ENCODE measurements at places on chromosomes 16 and 17.
A peak's percentile ranks its signal among the peaks of the same experiment; 100 is the strongest.

DNA sequence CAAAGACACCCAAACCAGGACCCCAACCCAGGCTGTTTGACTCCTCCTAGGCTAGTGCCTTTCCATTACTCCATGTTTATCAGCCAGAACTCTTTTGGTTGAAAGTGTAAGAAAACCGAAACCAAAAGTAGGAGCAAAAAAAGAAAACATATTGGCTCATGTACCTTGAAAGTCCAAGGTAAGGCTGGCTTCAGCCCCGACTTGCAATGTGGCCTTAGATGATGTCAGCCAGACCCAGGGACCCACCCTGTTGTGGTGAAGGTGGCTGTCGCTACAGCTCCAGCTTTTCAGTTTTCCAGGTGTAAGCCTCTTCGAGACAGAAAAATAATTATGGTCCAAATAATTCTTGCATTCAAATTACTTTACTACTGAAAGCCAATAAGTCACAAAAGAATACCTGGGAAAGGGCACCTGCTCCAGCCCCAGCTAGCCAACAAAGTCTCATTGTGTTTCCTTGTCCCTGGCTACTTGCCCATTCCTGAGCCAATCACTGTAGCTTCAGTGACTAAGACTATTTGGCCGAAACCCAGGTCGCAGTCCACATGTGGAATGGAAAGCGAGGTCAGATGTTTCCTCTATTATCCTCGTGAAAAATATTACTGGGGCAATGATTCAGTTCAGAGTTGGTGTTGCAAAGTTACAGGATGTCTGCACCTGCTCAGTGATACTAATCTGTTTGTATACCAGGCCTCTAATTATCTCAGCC, 20.7 kb downstream of the DNAH9 start:
- no peak for DNase-seq

DNA sequence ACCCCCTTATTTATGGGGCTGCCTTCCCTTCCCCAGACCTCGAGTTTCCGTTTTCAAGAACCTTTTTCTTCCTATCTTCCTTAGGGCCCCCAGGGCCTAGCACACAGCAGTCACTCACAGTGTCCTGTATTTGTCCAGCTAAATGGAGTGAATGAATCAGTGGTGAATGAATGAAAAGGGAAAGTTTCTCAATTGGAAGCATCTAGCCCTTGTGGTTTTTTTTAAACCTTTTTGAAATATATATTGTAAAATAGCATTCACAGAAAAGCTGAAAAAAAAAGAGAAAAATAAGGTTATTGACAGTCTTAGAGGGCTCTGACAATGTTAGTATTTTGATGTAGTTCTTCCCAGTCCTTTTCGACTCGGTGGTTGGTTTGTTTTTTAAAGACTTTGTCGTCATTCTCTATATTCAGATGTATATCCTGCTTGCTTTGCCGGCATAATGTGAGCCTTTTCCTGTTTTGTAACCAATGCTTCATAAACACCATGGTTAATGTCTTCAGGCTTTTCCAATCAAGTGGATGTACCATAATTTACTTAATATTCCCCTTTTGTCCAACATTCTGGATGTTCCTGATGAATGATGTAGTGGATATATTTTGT, 45.3 kb downstream of the RAI1 start:
- DNase-seq, result no peak

DNA sequence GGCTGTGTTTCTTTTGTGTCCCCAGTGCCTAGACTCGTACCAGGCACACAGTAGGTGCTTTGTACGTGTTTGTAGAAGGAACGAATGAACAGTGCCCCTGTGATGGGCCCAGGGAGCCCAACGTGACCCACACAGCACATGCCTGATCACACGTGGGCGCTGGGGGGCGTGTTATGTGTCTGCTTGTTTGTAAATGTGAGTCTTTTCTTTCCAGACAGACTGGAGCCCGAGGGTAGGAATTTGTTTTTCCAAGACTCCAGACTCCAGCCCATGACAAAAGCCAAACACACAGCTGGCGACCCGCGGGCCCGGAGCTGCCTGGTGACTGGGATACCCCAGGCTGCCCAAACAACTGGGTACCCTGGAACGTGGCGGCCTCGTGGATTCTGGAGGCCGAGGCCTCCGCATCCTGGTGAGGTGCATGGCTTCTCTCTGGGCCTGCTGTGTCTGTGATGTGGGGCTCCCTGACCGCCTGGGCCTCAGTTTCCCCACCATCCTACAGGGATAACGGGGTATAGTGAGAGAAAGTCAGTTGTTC, 14.9 kb upstream of the CBFA2T3 start:
- no peak for DNase-seq

GRCh38 chr17:20033415-20033814, 24.3 kb downstream of the SPECC1 start:
- no peak for DNase-seq

DNA sequence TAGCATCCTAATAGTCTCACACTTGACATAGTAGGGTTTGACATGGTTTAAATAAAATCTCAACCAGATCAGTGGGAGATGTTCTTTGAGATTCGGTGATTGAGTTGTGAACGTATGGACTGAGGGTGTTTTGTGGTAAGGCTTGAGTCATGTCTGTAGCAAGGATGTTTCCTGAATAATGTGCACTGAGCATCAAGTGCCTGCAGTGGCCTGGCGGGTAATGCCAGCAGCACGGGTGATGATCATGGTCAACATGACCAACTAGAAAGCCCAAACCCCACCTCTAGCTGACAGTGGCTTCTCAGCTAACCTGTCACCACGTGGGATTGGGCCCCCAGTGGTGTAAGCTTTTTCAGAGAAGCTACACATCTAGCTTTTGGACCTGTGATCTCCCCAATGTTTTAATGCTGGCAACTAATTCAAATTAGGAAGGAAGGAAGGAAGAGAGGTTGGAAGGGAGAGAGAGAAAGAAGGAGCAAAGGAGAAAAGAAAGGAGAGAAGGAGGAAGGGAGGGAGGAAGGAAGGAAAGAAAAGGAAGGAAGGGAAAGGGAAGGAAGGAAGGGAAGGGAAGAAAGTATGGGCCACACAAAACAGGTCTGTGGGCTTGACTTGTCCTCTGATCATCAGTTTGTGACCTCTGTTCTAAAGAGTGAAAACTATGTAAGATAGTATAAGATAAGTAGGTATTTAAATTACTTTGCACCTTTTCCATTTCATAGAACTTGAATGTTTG, 55.4 kb downstream of the WWOX start:
- DNase-seq, result no peak

DNA sequence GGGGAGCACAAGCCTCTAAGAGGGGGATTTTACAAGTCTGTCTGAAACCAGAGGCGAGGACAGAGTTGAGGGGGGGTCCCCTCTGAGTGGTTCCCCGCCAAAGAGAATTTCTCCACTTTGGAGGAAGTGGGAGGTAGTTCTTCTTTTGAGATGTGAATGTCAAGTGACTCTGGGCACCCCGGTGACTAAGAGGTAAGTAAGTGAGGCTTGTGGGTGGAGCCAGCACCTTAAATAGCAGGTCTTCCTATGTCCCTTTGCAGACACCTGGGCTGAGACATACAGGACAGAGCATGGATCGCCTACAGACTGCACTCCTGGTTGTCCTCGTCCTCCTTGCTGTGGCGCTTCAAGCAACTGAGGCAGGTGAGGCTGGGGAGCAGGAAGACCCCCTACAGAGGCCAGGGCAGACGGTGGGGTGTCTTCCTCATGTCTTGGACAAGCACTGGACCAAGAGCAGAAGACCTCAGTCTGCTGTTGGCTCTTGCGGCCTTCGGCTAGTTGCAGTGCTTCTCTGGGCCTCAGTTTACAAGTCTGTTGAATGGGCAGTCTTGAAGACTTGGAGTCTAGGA, at the start of gene CCL22:
Gene CCL22, plus strand, starts transcription at position 257 of the 569 bp plus-strand sequence. Its CDS starts 34 bp downstream, at position 291.
- no peak for DNase-seq

DNA sequence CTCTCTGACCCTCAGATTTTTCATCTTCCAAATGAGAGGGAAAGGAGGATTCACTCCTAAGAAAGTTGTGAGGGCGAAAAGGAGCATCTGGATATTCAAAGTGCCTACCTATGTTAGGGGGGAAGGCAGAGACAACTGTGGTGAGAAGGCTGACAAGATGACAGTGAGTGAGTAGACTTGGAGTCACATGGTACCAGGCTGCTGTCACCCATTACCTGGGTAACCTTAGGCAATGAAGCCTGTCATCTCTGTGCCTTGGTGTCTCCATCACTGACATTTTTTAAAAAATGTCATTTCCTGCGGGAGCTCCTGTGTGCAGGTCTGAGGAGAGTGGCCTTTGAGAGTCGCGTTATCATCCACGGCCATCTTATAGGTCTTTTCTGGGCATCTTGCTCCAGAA, 124.0 kb downstream of the MAF start:
- no peak for DNase-seq

DNA sequence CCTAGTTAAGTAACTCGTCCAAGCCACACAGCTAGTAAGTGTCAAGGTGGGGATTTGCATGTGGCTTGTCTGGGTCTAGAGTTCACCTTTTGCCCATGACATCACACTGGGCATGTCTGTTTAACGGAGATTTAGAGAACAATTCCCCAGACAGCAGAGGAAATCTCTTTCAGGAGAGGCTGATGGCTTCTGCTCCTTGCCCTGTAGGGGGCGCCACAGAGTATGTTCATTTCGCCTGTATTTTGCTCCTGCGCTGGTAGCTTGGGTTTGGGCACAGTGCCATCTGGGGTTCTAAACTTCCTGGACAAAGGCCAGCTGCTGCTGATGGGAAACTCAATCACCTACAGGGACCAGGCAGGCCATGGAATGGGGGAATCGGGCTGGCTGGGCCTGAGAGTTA, 20.4 kb downstream of the OTOA start:
- no peak for DNase-seq

GRCh38 chr16:87806261-87806640, 40.5 kb upstream of the KLHDC4 start:
- DNase-seq, result peak; percentile 11

GRCh38 chr17:82933911-82934310, 94.1 kb upstream of the ZNF750 start:
- no peak for DNase-seq

DNA sequence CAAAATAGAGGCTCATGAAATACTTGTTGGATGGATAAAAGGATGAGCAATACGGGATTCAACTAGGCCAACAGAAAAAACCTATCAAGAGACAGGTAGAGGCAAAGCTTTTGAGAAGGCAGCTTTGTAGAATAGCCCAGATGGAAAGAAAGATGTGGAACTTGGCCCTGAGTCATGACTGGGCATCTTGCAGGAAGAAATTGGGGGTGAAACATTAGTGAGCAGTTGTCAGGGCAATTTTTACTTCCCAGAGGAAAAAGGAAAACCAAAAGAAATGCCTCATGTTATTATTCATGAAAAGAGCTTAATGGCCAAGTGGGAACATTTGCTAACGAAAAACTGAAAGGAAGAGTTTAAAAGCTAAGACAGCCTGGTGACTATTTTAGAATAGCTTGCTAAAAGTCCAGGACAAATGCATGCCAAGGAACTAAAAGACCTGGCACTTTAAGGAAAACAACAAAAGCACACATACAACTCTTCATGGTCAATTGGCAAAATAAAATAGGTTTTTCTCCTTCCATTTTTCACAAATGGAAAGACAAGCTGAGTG, 180.1 kb downstream of the HS3ST3A1 start:
- DNase-seq, result no peak

DNA sequence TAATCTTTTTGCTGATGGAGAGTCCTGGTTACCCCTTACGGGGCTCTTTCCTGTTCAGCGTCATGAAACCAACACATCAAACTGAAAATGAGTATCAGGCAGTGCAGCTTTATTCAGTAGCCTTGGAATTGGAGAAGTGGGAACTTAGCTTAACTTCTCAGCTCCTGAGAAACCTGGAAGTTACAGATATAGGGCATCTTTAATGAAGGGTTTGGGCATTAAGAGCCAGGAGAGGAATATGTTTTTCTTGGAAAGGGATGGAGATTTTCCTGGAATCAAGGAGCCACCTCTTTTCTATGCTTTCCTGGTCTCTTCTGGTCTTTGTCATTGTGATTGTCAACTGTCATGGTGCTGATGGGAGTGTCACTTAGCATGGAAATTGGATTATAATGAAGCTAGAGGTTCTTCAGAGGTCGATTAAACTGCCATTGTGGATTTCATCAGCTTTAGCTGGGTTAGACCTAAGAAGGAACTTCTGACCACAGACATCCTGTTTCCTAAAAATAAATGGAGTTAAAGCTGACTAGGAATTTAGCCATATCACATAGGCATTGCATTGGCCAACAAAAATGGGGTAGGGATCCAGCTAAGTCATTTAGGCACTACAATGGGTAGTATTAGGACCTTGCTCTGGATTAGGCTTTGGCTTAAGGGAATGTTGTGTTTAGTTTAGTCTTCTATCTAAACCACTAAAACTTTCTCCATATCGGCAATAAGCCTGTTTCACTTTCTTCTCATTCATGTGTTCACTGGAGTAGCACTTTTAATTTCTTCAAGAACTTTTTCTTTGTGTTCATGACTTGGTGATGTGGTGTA, 186.4 kb downstream of the BCAS3 start:
- DNase-seq, result no peak

DNA sequence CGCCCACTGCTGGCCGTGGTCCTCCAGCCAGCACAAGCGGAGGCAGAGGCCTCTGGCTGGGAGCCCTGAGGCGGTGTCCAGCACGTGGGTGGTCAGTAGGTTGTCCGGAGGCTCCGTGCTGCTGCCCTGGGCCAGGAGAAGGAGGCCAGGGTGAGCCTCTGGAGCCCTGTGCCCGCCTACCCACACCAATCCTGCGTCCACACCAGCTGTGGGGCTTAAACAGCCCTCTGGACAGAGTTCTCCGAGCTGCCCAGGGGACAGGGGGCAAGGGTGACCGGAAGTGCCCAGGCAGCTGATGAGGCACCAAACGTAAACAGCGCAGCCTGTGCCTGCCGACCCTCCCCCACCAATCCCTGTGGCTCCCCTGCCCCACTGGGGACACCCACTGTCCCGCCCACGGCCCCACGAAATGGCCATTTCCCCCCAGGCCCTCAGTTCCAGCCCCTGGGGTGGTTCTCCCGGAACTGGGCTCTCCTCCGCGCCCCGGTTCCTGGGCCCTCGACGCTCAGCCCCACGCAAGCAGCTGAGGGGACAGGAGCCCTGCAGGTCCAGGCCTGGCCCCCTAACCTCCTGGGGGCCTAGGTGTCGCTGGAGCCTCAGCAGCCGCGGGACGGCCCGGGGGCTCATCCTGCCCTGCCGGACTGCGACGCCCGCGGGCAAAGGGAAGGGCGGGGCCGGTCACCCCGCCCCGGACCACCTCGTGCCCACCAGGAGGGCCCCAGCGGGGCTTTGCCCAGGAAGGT, 27.9 kb upstream of the DBNDD1 start:
- DNase-seq, result no peak

GRCh38 chr17:42243493-42243982, 32.7 kb downstream of the STAT5B start:
- DNase-seq, result no peak

DNA sequence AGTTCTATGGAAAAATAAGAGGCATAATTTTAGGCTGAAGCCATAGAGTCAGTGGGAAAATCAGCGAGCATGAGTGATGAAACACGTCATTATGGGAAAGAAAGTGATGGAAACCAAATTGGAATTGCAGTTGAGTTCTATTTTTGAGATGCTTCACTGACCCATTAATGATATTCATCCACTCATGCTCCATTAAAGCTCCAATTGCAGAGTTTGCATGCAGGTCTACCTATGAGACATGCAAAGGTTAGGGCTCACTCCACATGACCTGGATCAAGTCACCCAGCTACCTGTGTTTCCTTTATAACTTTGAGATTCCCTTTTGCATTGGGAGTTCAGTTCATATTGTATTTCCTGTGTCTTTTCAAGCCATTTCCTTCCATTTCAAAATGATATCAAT, 8.0 kb upstream of the KRTAP2-4 start:
- no peak for DNase-seq

GRCh38 chr17:66638707-66639479, 196.0 kb upstream of the CACNG5 start:
- DNase-seq, result no peak
